ENCODE measurements at places on chromosomes 3 and 15.

DNA sequence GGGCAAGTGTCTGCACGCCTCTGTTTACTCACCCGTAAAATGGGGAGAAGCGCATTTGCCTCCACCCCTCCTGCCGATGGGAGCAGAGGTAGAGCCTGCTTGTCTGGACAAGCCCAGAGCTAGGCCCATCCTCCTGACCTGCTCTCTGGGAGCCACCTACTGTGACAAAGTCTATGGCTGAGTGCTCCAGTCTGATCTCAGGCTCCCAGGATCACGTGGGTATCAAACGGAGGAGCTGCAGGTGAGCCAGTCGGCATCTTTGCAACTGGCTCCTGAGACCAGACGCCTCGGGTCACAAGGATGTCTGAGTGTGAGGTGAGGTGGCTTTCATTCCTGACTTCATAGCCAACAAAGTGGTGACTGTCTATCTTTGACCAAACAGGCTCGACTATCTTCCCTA is 2.1 kb upstream of the ALDH1A3 start:
- DNase-seq, result no peak

- no peak for DNase-seq
These were observed 6.9 kb downstream of the SEMA5B start for GRCh38 chr3:123020709-123021108.

- DNase-seq, result no peak
These were observed 656.6 kb upstream of the NAALADL2 start for GRCh38 chr3:174202561-174202960.

DNA sequence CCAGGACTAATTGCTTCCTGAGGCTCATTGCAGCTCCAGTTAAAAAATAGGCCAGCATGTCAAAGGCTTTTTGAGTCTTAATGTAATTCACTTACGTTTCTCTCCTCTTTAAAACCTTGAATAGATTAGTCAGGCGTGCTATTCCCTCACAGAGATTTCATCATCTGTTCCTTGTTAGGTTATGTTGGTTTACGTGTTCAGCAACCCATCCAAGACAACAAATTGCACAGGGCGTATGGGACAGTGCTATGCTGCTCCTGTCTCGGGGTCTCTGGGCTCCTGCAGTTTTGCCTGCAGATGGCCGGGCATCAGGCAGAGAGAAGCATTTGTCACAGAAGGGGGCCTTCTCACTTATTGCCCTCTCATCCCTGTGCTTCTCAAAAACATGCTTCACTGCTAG is 117.1 kb downstream of the CHDH start:
- no peak for DNase-seq

GRCh38 chr3:133899311-133899710 is 3.6 kb upstream of the RAB6B start:
- DNase-seq, result no peak
